ENCODE measurements at places on chromosomes 11 and 22.

GRCh38 chr11:66694056-66694410 lies 16.3 kb upstream of the RBM4B start:
- no peak for ATAC-seq

- no peak for ATAC-seq
These were observed 19.4 kb downstream of the NFAM1 start for GRCh38 chr22:42412744-42413333.

DNA sequence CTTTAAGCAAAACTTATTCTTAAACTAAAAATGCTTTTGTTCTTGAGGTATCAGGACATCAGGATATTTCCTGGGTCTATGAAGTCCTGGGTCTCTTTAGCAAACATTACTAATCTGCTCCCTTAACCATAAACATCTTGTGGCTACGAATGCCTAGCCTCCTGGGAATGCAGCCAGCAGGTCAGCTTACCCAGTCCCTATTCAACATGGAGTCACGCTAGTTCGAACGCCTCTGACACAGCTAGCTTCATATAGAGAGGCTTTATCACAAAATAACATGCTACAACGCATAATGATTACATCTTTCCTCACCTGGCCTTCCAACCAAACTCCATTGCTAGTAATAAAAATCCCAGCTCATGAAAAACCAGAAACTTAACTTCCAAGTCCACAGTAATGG lies 17.5 kb upstream of the FIBIN start:
- no peak for ATAC-seq

- no peak for ATAC-seq
These were observed 5.5 kb upstream of the CYTH4 start for GRCh38 chr22:37276776-37277175.

DNA sequence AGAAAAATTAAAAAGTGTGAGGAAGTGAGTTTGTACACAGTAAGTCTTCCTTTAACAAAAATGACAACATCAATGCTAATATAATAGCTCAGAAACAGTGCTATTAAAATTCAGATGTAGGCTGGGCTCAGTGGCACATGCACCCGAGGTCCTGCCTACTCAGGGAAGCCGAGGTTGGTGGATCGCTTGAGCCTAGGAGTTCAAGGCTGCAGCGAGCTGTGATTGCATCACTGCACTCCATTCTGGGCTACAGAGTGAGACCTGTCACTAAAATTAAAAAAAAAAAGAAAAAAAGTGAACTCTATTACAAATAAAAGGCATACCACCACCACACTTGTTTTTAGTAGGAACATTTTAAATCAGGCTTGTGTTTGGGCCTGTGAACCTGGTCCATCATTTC lies 39.2 kb upstream of the PAX6 start:
- ATAC-seq: no peak

- no peak for ATAC-seq
These were observed 32.4 kb downstream of the TTC28 start for GRCh38 chr22:28647216-28647615.

DNA sequence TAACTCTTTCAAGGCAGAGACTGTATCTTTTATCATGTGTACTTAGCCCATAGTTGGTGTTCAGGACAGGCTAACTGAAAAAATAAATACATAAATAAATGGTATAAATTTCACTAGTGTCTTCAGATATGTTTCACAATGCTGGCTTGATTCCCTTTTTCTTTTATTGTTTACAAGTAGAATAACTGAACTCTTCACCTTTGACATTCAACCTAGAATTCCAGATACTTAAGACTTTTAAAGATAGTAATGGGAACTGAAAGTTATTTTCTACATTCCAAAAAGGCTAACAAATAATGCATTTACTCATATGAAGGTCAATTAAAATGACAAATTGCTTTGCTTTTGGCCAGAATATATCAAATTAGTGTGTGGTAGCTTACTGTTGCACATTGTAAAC lies 411.3 kb upstream of the TENM4 start:
- ATAC-seq: no peak

DNA sequence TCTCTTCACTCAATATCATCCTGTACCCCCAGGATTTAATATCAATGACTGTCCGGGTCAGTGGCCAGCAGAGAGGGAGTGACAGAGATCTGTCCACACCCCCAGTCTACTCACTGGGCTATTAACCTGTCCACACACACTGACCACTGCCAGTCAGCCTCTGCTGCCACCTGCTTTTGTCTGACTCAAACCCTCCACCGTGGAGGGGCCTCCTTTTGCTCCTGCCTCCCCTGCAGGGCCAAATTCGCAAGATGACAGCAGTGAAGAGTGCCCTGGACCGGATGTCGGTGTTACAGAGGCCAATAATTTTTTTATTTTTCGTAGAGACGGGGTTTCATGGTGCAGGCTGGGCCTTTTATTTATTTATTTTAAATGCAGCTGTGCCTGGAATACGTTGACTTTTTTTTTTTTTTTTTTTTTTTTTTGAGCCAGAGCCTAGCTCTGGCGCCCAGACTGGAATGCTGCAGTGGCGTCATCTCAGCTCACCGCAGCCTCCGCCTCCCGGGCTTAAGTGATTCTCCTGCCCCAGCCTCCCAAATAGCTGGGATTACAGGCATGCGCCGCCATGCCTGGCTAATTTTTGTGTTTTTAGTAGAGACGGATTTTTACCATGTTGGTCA lies 5.1 kb downstream of the PDXP start:
- no peak for ATAC-seq

GRCh38 chr22:37335806-37336199 lies 53.5 kb downstream of the CYTH4 start:
- no peak for ATAC-seq

GRCh38 chr11:72446929-72447769 lies 12.8 kb upstream of the CLPB start:
- no peak for ATAC-seq

DNA sequence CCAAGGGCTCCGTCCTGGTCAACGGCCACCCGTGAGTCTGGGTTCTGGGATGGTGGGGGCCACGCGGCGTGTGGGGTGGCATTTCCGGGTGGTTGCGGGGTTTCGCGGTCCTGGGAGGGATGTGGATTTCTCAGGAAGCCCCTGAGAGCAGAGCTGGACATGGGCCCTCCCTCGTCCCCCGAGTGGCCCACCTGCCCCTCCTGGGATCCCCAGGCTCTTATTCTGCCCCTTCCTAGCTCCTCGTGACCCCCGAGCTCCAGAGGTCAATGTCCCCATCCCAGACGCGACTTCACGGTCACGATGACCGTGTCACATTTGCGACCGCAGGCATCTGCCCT lies 4.4 kb downstream of the MUC5AC start:
- ATAC-seq: no peak

DNA sequence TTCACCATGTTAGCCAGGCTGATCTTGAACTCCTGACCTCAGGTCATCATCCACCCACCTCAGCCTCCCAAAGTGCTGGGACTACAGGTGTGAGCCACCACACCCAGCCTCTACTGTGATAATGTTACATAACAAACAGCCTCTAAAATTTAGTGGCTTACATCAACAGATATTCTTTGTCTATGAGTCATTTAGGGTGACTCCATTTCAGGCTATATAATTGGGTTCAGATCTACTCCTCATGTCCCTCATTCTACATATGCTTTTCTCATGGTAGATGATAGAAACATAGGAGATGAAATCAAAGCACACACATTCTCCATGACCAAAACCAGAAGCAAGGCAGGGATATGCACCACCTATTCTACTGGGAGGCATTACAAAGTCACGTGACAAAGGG lies 72.7 kb downstream of the SIK2 start:
- ATAC-seq: no peak

DNA sequence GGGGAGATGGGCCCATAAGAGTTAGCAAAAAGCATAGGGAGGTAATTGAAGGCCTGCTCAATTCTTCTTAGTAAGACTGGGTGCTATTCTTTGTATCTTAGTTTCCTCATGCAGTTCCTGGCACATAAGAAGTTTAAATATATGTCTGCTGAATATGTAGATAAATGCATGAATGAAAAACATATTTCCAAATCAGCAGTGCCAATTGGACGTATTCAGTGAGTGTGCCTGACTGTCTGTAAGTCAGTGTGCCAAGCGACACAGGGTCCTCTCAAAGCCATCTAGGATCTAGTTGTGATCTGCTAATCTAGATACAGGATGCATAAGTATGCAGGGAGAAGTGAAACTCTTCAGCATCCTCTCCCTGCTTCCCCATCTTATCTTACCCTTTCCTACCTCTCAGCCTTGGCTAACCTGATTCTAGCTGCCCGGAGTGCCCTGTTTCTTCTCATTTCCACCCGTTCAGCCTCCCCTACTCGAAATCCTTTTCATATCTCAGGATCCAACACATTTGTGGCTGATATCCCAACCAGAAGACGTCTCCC lies 91.1 kb upstream of the SORL1-AS1 start:
- ATAC-seq: no peak

- no peak for ATAC-seq
These were observed 58.1 kb downstream of the WNT11 start for GRCh38 chr11:76148231-76148630.

DNA sequence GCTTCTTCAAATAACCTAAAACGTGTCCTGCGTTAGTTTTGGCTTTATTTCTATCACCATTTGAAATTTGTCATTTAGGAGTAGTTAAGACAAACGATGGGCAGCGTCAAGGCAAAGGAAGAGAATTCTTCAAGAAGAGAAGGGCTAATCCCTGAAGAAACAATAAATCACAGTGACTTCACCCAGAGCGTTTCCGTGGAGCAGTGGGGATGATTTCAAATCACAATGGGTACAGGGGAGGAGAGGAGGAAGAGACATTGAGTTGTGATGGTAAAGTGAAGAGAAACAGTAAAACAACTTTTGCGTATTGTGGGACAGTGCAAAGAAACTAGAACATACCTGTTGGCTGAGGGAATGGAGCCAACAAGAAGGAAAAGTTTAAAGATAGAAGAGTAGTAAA lies 9.7 kb downstream of the PDGFD start:
- ATAC-seq: no peak

DNA sequence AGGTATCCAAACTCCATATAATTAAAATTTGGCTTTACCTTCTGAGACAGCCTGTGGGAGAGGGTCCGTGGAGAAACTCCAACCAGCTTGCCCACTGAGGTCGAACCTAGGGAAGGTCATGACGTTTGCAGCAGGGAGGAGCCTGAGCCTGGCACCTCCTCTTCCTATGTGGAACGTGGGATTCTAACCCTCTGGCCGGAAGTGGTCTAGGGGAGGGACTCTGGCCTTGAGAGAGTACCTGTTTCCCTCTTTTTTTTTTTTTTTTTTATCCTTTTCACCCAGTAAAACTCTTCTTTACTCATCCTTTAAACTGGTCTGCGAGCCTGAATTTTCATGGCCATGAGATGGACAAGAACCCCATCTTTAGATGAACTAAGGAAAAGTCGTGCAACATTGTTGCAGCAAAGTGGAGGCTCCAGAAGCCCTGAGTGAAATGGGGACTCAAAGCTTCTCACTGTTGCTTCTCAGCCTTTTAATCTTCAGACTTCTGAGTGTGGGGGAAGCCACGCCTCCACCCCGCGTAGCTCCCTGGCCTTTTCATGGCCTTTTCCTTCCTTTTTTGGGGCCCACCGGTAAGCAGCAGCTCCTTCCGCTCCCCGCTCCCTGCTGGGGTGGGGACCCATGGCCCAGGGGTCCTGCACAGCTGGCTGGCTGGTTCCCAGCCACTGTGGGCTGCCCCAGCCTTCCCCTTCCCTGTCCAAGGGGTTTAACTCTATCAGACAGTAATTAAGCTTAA lies 1359.9 kb downstream of the LRRC4C start:
- no peak for ATAC-seq

DNA sequence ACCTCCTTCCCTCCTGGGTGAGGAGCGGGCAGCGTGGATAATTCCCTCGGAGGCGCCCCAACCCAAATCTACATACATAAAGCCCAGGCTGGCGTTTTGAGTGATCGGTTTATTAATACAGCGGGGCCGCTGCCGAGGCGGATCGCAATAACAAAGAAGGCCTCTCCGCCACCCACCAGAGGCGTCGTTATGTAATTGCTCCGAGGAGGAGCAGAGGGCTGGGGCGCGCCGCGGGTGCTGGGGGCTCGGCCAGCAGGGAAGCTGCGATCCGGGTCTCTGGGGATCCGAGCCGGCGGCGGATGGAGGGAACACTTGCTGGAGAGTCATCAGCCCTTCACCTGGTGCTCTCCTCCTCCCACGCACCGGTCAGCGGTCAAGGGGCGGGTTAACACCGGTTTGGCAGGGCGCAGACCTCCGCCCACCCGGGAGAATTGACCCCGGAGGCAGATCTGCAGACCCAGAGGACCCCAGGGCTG lies 6.4 kb upstream of the TP53I11 start:
- ATAC-seq: no peak

DNA sequence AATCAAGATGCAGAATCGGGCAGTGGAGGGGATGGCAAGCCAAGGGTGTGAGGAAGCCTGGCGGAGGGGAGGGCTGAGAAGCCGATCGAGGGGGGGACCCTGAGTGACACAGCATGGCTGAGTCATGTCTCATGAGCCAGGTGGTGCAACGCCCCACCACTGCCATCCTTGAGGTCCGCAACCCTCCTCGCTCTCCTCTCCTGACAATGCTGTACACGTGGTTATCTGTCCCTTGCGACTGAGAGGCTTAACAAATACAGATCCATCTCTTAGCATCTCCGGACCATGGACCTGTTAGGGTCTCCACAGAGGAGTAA lies 14.2 kb downstream of the SLC22A12 start:
- no peak for ATAC-seq

GRCh38 chr11:6431861-6432260 lies 8.9 kb downstream of the HPX start:
- ATAC-seq: no peak

DNA sequence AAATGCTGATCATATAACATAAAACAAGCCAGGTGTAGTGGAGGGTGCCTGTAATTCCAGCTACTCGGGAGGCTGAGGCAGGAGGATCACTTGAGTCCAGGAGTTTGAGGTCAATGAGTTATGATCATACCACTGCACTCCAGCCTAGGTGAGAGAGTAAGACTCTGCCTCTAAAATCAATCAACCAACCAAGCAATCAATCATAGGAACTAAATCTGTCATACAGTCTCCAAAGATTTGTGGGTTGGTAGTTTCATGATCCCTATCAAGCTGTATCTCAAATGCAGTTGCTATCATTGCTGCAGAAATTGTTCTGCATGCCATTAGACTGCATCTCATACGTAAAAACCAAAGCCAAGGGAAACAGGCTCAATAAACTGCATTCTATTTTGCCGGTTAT lies 33.1 kb downstream of the NARS2 start:
- ATAC-seq: no peak

GRCh38 chr11:72078477-72078876 lies 1.9 kb downstream of the NUMA1 start:
- ATAC-seq: no peak

GRCh38 chr22:32536352-32536751 lies 61.7 kb downstream of the FBXO7 start:
- no peak for ATAC-seq

GRCh38 chr22:17114898-17115235 lies 6.3 kb downstream of the TMEM121B start:
- ATAC-seq: no peak

- ATAC-seq: no peak
These were observed 27.2 kb downstream of the ARHGEF12 start for GRCh38 chr11:120363436-120363835.
